ENCODE measurements at places on chromosomes 4 and X.

GRCh38 chr4:77225022-77225421 lies 68.0 kb downstream of the CCNG2 start:
- DNase-seq: no peak

GRCh38 chr4:92447255-92447905 lies 143.6 kb downstream of the GRID2 start:
- no peak for DNase-seq

- DNase-seq: peak; percentile 54
These were observed 6.8 kb upstream of the SASH3 start for GRCh38 chrX:129772796-129773431.

GRCh38 chr4:25727711-25728493 lies 72.3 kb downstream of the SLC34A2 start:
- DNase-seq: no peak

DNA sequence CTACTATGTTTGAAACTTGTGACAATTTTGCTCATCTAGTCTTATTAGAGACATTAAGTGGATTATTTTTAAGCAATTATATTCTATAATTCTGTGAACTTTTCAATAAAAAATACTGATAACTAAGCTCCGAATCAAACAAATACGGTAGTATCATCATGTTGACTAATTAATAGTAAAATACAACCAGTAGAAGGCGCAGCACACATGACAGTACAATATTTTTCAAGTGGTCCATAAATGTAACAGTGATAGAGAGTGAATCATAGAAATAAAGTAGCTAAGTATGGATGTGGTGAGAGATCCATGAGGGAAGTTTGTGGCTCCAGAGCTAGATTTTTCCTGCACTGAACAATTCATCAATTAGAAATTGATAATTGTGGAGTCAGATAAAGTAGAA lies 666.2 kb downstream of the KCTD8 start:
- DNase-seq: no peak

DNA sequence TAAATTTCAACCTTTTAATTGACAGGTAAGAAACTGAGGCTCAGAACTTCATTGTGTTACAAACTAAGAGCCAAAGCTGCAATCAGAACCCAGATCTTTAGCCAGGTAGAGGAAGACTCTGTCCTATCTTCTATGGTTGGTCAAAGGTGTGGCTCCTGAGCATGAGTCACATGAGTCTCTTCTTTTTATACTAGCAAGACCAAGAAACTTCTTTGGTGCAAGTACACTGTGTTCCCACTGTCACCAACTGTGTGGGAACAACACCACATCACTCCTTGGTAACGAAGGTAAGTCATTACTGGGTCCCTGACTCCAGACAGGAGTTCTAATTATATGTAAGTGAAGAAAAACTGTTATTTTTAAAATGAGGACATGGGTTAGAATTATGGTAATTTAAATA lies 290.1 kb downstream of the INPP4B start:
- DNase-seq: no peak

Data from left hindlimb (tissue), 1 donor.